Astrocyte (in vitro differentiated cells and primary cell): ENCODE measurements at places on chromosomes 7 and 10.
A peak's percentile ranks its signal among the peaks of the same experiment; 100 is the strongest.

- no peak for DNase-seq
These were observed 34.1 kb downstream of the NUDT1 start for GRCh38 chr7:2276107-2276506.

GRCh38 chr10:116126239-116126638, 146.8 kb downstream of the GFRA1 start:
- DNase-seq = no peak

DNA sequence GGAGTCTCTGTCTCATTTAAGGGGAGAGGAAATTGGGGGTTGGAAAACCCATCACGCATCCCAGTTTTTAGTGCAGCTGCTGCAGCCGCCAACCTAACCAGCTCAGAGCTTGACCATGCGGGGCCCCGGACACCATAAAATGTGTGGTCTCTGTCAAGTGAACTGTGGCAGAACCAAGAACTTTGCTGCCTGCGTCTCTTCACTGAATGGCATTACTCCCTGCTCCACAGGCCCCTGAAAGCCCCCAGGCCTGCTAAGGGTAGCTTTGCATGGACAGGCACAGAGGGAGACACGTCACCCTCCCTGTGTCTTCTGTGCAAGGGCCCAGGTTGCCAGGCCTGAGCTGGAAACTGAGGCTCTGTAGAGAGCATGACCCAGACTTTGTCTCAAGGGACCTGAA, 144.6 kb upstream of the GPR26 start:
- no peak for DNase-seq

DNA sequence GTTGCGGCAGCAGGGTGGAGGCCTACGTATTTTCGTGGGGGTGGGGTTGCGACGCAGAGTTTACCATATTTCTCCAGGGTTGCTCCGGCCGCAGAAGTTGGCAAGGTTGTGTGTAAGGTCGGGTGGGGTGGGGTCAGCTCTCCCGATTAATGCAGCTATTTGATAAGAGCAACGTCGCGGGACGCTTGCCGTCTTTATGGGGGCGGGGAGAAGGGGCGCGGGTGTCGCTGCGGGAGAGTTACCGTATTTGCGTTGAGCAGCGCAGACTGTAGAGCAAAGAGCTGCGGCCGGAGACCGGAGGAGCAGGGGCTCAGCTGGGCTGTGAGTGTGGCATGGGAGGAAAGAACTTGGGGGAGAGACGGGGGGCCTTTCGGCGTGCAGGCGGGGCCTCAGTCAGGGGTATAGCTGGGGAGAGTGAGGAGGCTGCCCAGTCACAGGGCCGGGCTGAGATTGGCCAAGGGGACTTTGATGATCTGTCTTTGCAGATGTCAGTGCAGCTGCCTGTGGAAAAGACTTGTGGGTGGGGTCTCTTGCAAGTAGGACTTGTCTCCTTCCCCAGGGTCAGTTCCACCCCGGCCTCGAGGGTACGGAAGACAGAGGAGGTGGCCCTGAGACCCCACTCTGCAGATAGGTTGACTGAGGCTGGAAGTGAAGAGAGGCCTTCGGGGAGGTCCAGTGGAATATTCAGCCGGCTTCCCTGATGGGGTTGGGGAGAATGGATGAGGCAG, 26.6 kb downstream of the ZNF775 start:
- DNase-seq = peak; percentile 29

GRCh38 chr10:131933696-131934086, 32.9 kb downstream of the PPP2R2D start:
- DNase-seq = no peak
